ENCODE measurements at places on chromosomes 5 and 9. TPM values are rescaled to one million over a fixed set of nuclear protein-coding genes. Genes with fewer than 3 reads are reported as not detected.

The DPYSL3 gene
- 77.3 TPM for polyA plus RNA-seq

The TAF11L10 gene
- not detected for polyA plus RNA-seq

The CCNO gene
- not detected for polyA plus RNA-seq

The PCDHGB2 gene
- 0.90 TPM for polyA plus RNA-seq

The CATSPER3 gene
- polyA plus RNA-seq: not detected

The TMC1 gene
- 1.9 TPM for polyA plus RNA-seq

The ARL14EPL gene
- polyA plus RNA-seq: 0.18 TPM

The NMUR2 gene
- not detected for polyA plus RNA-seq

The FAM219A gene
- polyA plus RNA-seq: 14.5 TPM

The LSM11 gene
- polyA plus RNA-seq: 0.82 TPM

The MCCC2 gene
- polyA plus RNA-seq: 54.7 TPM

Data from adipose tissue (tissue), 3 donors.